ENCODE measurements at places on chromosomes 4 and X.

DNA sequence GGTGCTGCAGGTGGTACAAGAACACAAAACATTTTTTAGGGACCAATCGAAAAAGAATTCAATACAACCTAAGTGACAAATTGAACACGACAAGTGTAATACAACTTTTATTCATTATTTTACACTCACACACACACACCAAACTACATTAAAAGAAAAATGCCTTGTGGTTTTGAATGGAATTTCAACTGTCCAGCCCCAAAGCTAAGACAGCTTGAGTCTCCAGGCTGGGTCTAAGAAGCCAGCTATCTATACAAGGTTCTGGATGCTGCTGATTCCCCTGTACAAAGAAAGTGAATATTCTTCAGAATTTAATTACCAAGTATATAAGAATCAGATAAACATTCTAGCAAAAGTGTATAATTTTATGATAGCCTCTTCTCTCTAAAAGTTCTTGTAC, 118.2 kb downstream of the PPP3CA start:
- DNase-seq, result no peak

DNA sequence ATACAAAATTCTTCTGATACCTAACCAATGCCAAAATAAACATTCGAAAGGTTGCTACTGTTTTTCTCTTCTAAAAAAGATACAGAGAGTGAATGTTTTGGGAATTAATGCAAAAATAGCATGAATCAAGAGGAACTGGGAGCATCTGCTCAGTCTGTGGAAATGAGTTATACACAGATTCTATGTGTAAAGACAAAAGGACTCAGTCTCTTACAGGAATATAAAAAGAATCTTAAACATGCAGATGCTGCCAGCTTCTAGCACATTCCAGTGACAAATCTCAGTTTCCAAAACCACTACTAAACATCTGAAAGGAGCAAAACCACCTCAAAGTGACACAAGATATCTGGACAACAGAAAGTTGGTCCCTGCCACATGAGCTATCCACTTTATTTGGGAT, 55.0 kb downstream of the PAPSS1 start:
- DNase-seq, result no peak

GRCh38 chr4:83629945-83630721, 94.2 kb downstream of the GPAT3 start:
- no peak for DNase-seq

GRCh38 chr4:75514949-75515612, 808 bp downstream of the THAP6 start:
- no peak for DNase-seq

GRCh38 chr4:15007201-15007600, 4.9 kb downstream of the CPEB2 start:
- no peak for DNase-seq
